ENCODE measurements at places on chromosomes 12 and 14. TPM values are rescaled to one million over a fixed set of nuclear protein-coding genes. Genes with fewer than 3 reads are reported as not detected.

BICDL1 gene
- total RNA-seq: 30.3 TPM

RAB35 gene
- 16.9 TPM for total RNA-seq

DNA sequence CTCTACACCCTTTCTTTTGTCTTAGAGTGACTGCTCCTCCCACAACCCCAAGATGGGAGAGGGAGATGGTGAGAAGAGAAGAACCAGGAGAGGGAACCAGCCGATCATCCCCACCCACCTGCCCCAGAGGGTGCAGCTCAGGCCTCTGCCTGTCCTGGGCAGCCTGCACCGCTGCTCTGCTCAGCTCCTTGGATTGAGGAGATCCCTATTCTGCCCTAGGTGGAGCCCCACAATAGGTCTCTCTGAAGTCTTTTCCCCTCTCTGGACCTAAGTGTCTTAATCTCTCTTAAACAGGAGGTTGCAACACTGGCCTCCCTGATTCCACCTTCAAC, 2.2 kb downstream of the ANKRD33 start:
- no peak for DNase-seq

- DNase-seq: no peak
Measured at GRCh38 chr14:103563226-103563620, 463 bp downstream of the COA8 start.

DNA sequence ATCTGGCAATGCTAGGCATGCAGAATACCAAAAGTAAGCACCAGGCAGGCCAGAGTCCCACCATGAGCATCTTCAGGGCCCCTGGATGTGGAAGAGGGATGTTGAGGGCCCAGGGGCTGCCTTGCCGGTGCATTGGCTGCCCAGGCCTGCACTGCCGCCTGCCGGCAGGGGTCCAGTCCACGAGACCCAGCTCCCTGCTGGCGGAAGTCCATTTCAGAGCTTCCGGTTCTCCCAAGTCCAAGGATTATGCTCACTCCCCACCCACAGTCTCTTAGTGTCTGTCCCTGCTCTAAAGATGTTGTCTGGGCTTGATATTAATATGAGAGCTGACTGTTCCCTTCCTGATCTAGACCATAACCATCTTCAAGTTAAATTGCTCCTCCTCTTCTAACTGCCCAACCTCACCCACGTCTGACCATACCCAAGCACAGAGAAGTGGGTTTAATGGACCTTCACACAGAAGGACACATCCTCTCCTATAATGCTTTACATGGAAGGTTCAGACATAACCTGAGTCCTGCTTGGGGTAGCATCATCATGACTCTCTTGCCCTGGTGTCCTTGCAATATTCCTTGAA, 117.4 kb downstream of the DAD1 start:
- DNase-seq: peak; percentile 73

- no peak for DNase-seq
Measured at GRCh38 chr14:74841230-74842207, 34.4 kb downstream of the PROX2 start.

- DNase-seq: no peak
Measured at GRCh38 chr12:92034083-92034482, 111.6 kb downstream of the BTG1 start.

GRCh38 chr12:91690531-91690930, 455.1 kb downstream of the BTG1 start:
- DNase-seq: no peak

All from GM23338 (cell line).